Epithelial cell of esophagus (primary cell): ENCODE measurements at places on chromosomes 7 and 10.
A peak's percentile ranks its signal among the peaks of the same experiment; 100 is the strongest.

DNA sequence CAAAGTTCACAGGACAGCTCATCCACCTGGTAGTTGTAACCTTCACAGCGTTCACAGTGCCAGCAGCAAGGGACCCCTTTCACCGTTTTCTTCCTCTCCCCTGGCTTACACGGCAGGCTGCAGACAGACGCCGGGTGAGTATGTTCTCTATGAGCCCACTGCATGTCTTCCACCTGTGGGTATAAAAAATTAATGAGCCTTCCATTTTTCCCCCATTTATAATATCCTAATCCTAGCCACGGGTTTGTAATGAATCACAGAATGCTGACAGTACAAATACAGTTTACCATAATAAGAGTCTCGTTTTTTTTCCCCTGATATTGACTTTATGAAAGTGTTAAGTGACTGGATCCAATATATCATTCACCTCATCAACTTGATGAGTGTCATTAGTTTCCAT is 719.0 kb downstream of the GRM8 start:
- no peak for DNase-seq

GRCh38 chr7:151366166-151366879 is 24.7 kb downstream of the NUB1 start:
- no peak for DNase-seq

- DNase-seq: no peak
Observed at GRCh38 chr10:22310928-22311327, 5.3 kb upstream of the COMMD3 start.

- DNase-seq: peak; percentile 6
Observed at GRCh38 chr7:20607216-20607615, 8.3 kb upstream of the ABCB5 start.

- no peak for DNase-seq
Observed at GRCh38 chr10:118626953-118627352, 31.5 kb upstream of the PRLHR start.

GRCh38 chr7:3408814-3409595 is 108.0 kb downstream of the SDK1 start:
- no peak for DNase-seq

DNA sequence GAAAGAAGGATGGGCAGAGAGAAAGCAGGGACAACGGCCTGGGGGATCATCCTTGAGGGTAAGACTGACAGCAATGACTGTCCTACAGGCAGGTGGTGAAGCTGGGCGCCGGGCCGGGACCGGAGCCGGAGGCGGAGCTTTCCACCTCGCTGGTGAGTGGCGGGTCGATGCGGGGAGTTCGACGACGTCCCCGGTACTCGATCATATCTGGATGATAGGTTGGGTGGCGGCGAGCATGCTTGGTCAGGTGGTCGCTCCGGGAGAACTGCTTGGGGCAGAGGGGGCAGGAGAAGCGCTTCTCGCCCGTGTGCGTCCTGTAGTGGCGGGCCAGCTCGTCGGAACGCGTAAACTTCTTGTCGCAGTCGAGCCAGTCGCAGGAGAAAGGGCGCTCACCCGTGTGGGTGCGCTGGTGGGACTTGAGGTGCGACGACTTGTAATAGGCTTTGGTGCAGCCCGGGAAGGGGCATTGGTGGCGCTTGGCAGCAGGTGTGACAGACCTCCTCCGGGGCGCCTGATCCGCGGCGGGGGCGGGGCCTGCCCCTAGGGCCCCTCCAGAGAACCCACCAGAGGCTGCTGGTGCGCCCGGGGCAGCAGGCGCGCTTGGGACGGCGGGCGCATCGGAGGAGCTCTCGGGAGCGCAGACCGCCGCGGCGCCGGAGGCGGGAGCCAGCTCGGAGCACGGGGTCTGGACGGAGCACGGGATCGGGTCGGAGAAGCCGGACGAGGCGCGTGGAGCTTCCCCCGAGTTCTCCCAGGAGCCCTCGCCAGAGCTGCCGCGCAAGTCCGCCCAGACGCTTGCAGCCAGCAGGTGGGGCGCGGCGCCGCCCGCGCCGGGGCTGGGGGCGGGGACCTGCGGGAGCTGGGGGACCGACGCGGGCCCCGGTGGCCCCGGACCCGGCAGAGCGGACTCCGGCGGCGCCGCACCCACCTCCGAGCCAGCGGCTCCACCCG is 752 bp downstream of the KLF14 start:
- peak; percentile 33 for DNase-seq

DNA sequence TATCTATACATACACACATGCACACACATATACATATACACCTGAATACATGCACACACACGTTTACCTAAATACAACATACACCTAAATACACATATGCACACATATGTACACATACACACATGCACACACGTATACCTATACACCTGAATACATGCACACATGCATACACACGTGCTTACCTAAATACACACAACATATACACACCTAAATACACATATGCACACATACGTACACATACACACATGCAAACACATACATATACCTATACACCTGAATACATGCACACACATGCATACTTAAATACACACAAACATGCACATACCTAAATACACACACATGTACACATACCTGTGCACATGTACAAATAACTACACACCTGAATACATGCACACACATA is 433.8 kb upstream of the FOXK1 start:
- DNase-seq: no peak

DNA sequence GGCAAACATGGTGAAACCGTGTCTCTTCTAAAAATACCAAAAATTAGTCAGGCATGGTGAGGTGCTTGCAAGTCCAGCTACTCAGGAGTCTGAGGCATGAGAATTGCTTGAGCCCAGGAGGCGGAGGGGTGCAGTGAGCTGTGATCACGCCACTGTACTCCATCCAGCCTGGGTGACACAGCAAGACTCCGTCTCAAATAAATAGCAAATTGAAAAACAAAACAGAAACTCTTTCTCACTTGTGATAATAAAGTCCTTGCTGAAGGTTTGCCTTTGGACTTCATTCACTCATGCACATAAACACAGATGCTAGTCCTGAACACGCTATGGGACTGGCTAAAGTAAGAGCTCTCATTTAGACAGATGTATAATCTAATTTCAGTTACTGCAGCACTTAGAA is 37.6 kb downstream of the ANK3 start:
- DNase-seq: no peak

GRCh38 chr10:14356921-14357320 is 26.2 kb upstream of the FRMD4A start:
- peak; percentile 17 for DNase-seq

DNA sequence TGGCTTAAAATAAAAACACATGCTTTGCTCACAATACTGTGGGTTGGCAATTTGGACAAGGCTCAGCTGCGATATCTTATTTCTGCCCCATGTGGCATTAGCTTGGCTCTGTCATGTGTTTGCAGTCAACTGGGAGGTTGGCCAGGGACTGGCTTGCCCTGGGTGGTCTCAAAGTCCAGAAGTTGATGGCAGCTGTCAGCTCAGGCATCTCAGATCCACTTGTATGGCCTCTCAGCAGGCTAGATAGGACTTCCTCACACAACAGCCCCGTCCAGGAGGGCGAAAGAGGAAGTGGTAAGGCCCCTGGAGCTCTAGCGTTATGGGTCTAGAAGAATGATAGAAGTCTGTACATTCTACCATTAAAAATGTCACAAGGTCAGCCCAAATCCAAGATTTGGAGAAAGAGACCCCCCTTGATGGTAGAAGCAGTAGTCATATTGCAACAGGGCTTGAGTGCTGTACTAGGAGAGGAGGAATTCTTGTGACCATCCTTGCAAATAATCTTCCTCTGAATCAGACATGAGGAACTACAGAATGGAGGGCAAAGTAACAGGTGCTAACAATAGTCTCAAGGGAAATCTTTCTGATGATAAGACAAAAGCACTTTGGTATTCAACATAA is 166.2 kb downstream of the FAM107B start:
- DNase-seq: no peak

GRCh38 chr7:151089893-151090730 is 3.8 kb downstream of the AGAP3 start:
- DNase-seq: no peak

GRCh38 chr10:60137292-60137992 is 231.1 kb upstream of the CCDC6 start:
- DNase-seq: no peak

DNA sequence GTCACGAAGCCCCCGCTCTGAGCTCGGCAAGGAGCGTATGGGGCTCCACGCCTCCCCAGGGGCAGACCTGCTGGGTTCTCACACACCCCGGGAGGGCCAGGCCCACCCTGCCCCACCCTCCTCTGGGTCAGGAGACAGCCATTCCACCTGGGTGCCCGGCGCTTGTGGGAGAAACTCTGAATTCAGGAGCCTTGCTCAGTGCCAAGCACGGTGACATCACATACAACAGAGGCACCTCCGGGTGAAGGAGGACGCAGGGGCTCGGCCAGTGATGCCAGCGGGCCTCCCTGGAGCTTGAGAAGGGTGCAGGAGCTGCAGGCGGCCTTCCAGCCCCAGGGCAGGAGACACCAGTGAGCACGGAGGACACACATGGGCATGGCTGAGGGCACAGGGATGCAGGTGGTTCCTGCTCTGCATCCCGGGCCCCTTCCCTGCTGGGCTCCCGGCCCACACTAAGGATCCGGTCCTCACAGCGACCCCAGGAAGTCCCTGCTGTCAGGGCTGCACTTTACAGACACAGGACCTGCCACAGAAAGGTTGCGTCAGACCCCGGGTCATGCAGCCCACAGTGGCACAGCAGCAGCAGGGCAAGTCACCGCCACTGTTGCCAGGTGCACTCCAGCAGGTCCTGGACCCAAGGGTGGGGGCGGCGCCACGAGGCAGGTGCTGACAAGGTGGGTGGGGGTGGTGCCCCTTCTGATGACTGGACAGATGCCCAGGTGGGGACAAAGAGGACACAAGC is 108.0 kb downstream of the MAD1L1 start:
- DNase-seq: no peak

GRCh38 chr7:143496263-143496662 is 18.6 kb downstream of the TAS2R41 start:
- DNase-seq: no peak

GRCh38 chr7:40899151-40899550 is 764.3 kb downstream of the SUGCT start:
- DNase-seq: no peak

- DNase-seq: no peak
Observed at GRCh38 chr7:142960955-142961512, 1.1 kb downstream of the KEL start.

DNA sequence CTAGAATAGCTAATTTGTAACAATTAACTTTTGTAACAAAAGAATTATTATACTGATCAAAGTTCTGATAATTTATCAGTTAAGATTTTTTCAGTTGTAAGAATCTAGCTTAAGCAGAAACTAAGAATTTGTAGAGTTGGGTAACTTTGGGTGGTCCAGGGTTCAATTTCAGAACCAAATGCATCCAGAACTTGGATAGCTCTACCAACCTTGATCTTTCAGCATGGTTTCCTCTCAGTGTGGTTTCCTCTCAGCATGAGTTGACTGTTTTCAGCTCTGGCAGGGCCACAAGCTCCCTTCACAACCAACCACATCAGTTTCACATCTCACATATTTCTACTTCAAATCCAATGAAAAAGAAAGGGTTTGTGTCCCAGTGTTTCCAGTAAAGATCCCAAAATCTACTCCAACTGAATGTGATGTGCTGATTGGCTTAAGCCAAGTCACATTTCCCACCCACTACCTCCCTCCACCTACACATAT is 3.3 kb upstream of the FAS start:
- no peak for DNase-seq

DNA sequence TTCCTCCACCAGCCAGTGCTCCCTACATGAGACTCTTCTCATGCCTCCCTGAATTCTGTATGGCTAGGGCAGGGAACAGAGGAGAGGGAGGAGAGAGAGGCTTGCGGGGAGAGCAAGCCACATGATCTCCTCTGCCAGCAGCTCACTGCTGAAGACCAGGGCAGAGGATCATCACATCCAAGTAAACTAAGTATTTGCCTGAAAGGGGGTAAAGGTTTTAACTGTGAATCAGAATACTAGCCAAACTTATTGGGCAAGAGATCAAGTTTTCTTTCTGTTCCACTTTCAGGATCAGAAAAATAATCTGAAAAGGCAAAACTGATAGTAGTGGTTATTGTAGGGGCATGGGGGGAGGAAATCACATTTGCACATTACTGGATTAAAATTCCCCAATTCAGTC is 17.8 kb upstream of the ERCC6 start:
- no peak for DNase-seq

- peak; percentile 100 for DNase-seq
Observed at GRCh38 chr7:39948956-39949928, 814 bp upstream of the CDK13 start.

DNA sequence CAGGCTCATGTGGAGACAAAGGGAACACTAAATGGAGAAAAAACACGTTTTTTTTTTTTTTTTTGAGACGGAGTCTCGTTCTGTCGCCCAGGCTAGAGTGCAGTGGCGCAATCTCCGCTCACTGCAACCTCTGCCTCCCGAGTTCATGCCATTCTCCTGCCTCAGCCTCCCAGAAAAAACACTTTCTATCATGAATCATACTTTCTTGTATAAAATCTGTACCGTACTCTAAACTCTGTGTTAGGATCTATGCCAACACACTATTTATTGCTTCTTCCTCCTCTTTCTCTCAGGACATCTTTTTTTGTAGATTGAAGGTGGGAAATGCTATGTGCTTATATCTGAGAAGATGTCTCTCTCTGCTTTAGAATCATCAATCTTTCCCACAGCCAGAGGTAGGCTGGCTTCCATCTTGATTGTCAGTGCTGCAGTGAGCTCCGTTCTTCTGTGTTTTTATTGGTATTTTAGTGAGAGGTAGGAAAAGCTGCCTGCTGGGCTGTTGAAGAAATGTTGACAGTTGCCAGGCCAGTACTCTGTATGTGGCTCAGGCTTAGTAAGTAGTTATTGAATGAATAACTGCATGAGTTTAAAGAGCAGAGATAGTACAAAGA is 101.1 kb downstream of the GPR85 start:
- DNase-seq: peak; percentile 46

- no peak for DNase-seq
Observed at GRCh38 chr10:44467900-44468299, 83.0 kb upstream of the CXCL12 start.

- DNase-seq: no peak
Observed at GRCh38 chr7:74428023-74428422, 25.7 kb upstream of the GTF2IRD1 start.

DNA sequence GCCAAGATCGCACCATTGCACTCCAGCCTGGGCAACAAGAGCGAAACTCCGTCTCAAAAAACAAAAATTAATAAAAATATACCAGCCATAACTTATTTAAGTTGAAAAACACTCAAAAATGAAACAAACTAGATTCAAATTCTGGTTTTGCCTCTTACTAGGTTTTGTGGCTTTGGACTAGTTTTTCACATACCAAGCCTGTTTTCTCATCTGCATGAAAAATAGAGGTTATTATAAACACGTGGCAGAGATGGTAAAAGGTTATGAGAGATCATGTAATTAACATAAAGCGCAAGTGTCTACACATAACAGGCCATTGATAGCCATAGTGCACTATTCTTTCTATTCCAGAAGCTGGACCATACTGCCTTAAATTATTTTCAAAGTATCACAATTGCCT is 35.5 kb upstream of the CABCOCO1 start:
- DNase-seq: no peak
